ENCODE measurements at places on chromosomes 1 and 21. TPM values are rescaled to one million over a fixed set of nuclear protein-coding genes. Genes with fewer than 3 reads are reported as not detected.

KRTAP10-9 gene
- total RNA-seq: not detected

EFNA4 gene
- total RNA-seq: 1.7 TPM

CENPF gene
- total RNA-seq: 48.5 TPM

PDZK1 gene
- total RNA-seq: 0.50 TPM

LCE3E gene
- not detected for total RNA-seq

S100A1 gene
- total RNA-seq: not detected
